ENCODE measurements at places on chromosomes 1 and 21.

GRCh38 chr1:239739375-239739774 is 352.3 kb upstream of the FMN2 start:
- no peak for DNase-seq

DNA sequence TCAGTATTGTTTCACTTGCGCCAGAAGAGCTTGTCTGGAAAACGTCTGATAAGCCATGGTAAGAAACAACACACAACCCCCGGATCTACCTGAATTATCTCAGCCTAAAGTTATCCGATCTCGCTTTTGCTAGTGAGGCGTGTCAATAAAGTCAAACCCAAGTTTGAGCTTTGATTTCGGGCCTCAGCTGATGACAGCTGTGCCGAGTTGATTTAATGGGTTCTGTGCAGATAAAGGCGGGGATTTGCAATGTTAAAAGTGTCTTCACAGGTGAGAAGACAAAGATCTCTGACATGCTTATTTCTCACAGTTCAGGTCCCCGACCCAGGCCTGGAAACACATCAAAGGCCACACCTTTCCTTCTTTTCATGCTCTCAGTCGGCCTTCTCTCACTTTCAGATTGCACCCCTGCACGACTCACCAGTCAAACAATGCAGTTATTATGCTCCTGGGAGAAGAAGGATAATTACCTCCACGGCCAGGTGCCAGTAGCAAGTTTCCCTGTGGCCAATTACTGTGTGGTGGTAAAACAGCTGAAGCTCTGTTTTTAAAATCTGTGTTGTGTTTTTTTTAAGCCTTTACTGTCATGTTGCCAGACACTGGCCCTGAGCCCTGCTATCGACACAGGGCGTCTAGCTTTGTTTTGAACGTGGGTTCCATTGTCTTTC is 245.3 kb upstream of the RUNX1 start:
- no peak for DNase-seq

DNA sequence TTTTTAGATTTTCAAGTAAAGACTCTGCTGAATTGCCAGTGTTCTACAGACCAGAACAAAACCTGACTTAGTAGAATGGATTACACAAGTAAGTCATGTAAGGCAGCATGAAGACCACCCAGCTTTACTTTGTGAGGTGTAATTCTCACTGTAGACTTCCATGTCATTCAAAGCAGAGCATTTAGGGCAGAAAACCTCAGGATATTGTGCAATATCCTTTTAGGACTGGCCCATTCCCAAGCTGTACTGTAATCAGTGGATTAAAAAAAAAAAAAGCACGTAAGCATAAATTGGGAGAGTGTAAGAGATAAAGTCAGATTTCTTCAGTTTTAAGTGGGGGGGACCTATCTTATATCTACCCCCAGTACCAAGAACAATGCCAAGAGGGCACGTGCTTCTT is 380.5 kb upstream of the PRMT6 start:
- DNase-seq: no peak

DNA sequence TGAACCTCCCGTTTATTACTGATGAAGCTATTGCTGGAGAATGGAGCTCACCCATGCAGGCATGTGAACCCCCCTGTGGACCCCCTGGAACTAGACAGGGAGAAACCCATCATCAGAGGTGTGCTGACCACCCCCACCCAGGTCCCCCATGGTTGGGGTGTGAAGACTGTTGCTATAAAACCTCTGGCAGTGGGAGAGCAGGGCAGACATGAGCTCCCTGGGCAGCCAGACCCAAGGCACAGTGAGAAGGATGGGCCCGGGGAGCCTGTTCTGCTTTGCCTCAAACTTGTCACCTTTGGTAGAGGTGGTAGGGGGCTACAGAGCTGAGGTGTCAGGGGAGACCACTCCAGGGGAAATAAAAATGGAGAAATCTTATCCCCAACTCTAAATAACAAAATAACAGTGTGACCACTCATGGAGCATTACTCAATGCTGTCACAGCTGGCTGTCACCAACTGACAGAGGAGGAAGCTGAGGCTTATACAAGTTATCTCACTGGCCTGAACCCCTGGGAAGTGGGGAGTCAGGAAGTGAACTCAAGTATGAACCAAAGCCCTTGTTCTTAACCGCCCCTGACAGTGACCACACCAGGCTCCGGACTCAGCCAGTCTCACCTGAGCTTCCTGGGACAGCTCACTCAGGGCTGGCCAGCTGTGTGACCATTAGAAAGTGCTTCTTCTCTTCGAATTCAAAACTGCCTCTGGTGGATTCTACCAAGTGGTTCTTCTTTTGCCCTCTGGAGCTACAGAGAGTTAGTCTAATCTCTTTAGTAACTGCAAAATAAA is 698.8 kb downstream of the MATN1 start:
- no peak for DNase-seq

- no peak for DNase-seq
These were observed 80.2 kb downstream of the RGS2 start for GRCh38 chr1:192889082-192889481.
